Activated T-helper 17 cell treated with anti-CD3 and anti-CD28 coated beads, Interleukin-2, amount 50 U/mL, for 72 hours (primary cell): ENCODE measurements at places on chromosomes 11 and 22. TPM values are rescaled to one million over a fixed set of nuclear protein-coding genes. Genes with fewer than 3 reads are reported as not detected.
A peak's percentile ranks its signal among the peaks of the same experiment; 100 is the strongest.

ACR gene
- total RNA-seq: not detected

MUC6 gene
- not detected for total RNA-seq

TOM1 gene
- total RNA-seq: 21.5 TPM

MMP1 gene
- total RNA-seq: not detected

OTOG gene
- not detected for total RNA-seq

CCDC116 gene
- total RNA-seq: 0.29 TPM

GRCh38 chr11:134313379-134313778, 18.4 kb upstream of the GLB1L2 start:
- ATAC-seq: no peak

DNA sequence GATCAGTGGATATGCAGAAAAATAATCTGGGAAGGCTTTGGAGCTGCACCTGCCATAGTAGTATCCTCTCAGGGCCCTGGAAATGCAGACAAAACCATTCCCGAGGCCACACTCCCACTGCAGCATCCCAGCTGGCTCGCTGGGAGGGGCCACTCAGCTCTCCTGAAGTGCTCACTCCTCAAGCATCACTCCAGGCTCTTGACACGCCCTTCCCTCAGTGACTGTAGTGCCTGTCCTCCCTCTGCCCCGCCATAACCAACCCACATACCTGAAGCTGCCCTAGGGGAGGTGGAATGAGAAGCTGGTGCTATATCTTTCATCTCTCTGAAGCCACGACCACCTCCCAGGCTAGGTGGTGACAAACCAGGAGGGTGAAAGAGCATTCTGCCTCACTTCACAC, 4.8 kb downstream of the DSCAML1 start:
- ATAC-seq: no peak

DNA sequence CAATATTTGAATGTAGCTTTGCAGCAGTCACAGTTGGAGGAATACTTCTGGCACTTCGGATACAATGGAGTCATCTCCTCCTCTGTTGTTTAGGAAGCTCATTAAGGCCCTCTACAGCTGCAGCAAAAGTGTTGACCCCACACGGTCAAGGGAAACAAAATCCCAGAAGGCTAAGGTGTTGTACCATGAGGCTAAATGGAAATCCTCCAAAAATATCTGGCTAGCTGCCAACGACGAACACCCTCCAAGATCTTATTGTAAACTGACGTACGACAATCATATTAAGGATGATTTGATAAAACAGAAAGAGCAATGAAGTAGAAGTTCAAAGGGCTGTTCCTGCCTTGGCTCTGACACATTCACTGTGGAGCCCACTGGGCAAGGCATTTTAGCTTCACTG, 4.0 kb downstream of the POGLUT3 start:
- ATAC-seq: no peak

GRCh38 chr11:62726156-62726914, 922 bp downstream of the HNRNPUL2 start:
- ATAC-seq: no peak

DNA sequence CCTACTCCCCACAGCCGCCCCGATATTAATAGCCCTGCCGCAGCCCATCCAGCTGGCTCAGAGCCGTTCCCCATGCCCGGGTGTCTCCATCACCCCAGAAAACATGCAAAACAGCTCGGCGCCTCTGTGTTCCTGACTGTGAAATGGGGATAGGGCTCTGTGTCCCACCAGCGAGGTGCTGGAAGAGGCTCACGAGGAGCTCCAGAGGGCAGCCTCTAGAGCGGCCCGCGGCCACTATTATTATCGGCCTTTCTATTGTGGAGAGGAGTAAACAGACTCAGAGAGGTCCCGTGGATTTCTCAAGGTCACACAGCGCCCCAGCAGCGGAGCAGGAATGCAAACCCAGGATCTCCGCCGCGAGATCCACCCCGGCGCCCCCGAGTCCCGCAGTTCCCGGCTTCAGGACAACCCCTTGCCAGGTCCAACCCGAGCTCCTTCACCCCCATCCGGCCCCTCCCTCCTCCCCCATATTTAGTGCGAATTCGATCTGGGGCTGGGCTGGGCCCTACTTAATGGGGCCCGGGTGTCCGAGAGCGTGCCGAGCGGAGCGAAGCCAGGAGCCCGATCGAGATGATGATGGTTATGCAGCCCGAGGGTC, at the start of gene ACTN3:
TSS of gene ACTN3 (plus strand) at position 536 of the 598 bp plus-strand sequence. CDS start at position 571, 35 bp downstream.
- ATAC-seq: peak; percentile 11

- ATAC-seq: peak; percentile 51
Observed at GRCh38 chr22:17726006-17726927, 48.0 kb downstream of the BID start.

GRCh38 chr11:34890089-34890488, 26.1 kb downstream of the APIP start:
- ATAC-seq: no peak

DNA sequence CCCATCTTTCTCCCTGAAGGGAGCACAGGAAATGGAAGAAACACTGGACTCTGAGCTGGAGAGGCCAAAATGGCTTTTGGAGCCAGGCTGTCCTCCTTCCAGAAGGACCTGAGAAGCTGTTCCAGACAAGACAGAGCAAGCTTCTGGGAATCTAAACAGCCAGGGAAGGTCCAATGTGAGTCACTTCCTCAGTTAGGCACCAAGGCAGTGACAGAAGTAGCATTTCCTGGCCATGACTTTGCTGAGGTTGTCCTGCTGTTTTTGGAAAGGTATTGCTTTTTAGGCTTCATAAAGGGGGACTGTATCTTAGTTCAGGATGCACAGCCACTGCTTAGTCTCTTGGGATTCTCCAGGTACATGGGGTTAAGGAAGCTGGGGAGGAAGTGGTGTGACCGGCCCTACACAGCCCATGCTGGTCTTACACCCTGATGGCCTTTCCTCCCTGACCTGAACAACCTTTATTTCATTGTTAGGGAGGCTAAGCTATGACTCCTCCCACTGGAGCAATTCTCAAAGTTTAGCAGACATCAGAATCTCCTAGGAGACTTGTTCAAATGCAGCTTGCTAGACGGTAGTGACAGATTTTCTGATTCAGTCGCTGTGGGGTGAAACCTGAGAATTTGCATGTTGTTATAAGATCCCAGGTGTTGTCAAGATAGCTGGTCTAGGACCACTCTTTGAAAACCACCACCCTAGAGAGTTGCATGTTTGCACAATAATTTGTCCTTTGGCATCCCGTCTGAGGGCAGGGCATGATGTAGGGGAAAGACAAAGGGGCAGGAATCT, 6.8 kb upstream of the INSC start:
- ATAC-seq: no peak

- no peak for ATAC-seq
Observed at GRCh38 chr11:130150790-130151189, 8.8 kb upstream of the ST14 start.

DNA sequence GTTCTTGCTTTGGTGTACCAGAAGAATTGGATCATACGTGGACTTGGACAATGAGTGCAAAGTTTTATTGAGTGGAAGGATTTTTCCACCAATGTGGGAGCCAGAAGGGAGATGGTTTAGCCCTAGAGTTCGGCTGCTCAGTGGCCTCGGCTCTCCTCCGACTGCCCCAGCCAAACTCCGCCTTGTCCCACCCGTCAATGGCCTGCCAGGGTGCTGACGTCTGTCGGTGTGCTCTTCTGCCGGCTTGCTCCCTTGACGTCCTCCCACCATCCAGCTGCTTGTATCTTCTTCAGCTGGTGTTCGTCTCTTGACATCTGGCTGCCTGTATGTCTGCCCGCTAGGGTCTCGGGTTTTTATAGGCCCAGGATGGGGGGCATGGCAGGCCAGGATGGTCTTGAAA, 154.8 kb downstream of the APOL5 start:
- ATAC-seq: no peak

DNA sequence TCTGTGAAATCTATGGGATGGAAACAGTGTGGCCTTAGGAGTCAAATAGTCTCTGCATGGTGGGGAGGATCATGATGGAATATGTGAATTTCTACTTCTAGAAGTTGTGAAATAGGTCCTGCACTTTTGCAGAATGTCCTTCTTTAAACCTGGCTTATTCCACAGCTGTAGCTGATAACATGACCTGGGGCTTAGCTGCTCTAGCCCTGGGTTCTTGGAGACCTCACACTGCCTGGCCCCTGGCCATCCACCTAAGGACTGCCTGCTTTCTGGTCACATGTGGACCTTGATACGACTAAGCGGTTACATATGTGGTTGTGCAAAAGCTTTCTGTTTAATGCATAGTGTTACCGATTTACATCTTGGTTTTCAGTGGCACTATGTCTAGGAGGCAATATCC, 88.2 kb downstream of the SWAP70 start:
- peak; percentile 31 for ATAC-seq

DNA sequence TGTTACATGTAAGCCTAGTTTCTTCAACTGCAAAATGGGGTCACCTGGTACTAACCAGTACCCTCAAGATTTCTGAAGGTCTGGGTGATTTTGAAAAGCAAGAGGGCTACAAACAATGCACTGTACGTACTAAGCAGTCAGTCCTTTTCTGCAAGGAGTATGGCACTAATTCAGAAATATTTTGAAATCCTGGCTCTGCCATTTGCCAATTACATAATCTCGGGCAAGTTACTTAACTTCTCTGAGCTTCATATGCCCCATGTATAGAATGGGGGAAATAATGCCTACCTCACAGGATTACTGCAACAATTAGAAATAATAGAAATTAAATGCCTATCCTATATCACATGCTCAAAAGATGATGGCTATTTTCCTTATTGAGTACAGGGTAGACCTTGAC, 60.7 kb upstream of the CCDC89 start:
- ATAC-seq: no peak

GRCh38 chr22:38239101-38239761, 33.6 kb downstream of the TMEM184B start:
- ATAC-seq: no peak

- no peak for ATAC-seq
Observed at GRCh38 chr11:129040934-129041333, 98.3 kb upstream of the TP53AIP1 start.

DNA sequence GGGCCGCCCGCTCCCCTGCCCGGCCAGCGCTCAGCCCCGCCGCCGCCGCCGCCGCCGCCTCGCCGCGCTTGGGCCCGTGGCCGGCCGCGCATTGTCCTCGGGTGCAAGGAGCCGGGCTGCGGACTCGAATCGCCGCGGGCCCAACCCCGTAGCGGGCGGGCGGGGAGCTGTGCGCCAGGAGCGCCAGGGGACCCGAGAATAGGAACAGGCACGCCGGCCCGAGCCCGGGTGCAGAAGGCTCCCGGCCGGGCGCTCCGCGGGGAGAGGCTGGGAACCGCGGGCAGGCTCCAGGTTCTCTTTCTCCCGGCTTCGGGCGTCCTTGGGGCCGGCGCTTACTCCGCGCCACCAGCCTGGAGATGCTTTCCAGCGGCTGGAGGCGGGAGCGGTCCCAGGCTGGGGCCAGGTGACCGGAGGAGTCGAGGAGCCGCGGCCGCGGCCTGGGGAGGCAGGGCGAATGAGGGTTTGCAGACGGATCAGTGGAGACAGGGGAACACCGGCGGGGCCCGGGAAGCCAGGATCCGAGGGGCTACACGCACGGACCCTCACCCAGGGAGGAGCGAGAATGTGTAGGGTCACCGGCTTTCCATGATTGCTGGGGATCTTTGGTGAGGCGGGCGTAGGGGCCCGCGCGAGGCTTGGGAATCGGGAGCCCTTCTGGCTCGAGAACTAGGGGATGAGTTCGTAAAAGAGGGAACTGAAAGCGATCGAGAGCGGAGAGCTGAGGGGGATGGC, 726 bp downstream of the PKNOX2 start:
- ATAC-seq: peak; percentile 17

DNA sequence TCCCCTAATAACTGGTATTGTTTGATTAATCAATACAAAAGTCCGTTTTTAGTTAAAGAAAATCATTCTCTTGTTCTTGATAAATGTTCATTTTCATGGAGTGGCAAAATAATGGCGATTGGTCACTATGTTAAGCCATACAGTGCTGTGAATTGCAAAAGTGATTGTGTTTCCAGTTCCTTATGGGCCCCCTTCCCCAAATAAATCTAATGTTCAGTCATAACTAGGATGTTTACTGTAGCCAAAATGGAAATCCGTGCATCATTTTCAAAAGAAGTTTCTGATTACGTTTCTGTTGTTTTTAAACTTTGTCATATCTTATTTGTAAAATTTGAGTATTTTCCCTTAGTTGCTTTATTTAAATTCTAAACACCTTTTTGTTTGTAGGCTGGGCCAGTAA, 845 bp downstream of the RBM7 start:
- no peak for ATAC-seq

GRCh38 chr11:108580645-108581044, 12.9 kb downstream of the EXPH5 start:
- no peak for ATAC-seq

- no peak for ATAC-seq
Observed at GRCh38 chr11:60864856-60865513, 2.4 kb upstream of the ZP1 start.

DNA sequence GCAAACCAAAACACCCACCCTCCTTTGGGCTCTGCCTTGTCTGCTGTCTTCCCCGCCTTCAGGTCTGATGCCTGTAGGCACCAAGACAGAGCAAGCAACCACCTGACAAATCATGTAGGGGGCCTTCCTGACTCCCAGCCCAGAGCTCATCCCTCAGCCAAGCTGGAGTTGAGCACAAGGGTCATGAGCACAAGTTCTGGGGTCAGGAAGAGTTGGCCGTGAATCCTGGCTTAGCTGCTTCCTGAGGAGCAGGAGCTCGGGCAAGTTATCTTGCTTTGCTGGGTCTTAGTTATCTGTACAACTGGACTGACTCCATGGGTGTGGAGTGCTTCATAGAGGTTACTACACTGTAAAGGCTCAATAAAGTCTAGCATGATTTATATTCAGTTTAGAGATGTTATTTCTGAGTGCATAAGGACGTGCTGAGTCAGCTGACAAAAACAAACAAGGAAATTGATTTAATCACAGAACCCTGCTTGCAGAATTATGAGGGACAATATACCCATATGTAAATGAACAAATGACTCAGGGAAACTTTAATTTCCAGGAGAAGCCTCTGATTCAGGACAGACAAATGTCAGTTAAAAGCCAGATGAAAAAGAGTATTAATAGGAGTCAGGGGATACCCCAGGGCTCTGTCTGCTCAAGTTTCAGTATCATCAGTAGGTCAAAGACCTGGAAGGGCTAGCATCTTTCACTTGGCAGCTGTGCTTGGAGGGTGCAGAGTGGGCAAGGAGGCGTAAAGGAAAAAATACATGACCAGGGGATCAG, 15.0 kb upstream of the APOA1 start:
- ATAC-seq: peak; percentile 57

DNA sequence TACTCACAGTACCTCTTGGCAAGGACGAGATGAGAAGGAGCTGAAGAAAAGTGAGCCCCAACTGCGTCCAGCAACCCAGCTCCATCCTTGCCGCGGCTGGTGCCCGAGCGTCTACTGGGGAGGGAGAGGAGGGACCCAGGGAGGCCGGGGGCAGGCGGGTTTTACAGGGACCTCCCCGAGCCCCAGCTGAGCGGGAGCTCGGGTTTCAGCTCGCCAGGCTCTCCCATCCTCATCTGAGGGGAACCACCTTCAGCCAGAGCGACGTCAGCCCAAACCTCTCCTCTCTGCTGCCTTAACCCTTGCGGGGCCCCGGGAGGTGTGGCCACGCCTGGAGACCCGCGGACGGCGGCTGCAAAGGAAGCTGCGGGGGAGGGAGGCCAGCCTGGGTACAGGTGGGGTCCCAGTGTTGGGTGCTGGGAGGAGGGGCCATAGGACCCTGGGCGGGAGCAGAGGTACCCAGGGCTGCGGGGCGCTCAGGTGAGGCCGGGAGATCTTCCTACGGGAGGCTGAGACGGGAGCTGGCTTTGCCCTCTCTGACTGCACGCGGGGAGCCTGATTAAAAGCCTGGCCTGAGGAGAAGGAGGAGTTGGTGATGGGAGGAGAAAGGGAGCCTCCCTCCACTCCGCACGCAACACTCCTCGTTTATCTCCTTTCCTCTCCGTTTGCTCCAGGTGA, at the start of gene PAMR1:
TSS of gene PAMR1 (minus strand) at position 116 of the 675 bp plus-strand sequence. CDS start at position 85, 31 bp downstream.
- peak; percentile 31 for ATAC-seq
